Progenitor cell of endocrine pancreas (in vitro differentiated cells): ENCODE measurements at places on chromosomes 16 and 17.

- DNase-seq = peak; percentile 92
Measured at GRCh38 chr17:39621523-39622379, 5.0 kb upstream of the PPP1R1B start.

DNA sequence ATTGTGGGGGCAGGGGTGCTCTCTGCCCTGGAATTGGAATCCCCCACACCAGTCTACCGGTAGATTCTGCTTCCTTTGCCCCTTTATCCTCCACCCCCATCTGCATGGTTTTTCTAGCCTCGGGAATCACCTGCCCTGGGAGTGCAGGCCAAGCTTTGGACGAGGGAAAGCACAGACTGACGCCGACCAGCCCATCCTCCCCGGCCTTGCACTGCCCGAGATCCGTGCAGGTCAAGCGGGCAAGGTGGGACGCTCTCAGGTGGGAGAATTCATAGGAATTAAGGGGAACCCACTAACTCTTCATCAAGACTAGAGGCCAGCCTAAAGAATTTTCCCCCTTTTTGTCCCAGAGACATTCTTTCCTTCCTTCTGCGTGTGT is 9.9 kb upstream of the HOXB13 start:
- no peak for DNase-seq

GRCh38 chr17:63950940-63951907 is 19.1 kb upstream of the CD79B start:
- DNase-seq = peak; percentile 58

DNA sequence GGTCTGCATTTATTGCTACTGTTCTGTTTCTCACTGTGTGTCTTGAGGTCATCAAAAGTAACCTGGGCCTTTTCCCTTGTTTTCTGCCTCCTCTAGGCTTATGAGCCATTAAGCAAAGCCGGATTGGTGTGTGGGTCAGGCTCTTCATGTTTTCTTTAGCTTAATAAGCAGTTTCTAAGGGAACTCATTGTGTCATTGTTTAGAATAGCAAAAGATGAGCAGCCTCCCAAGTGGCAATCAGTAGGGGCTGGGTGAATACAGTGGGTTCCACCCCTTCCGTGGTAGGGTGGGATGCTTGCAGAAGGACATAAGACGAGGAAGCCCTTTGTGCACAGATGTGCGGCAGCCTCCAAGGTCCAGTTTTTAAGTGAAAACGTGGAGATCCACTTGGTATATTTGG is 34.5 kb downstream of the ABCC1 start:
- DNase-seq = no peak

DNA sequence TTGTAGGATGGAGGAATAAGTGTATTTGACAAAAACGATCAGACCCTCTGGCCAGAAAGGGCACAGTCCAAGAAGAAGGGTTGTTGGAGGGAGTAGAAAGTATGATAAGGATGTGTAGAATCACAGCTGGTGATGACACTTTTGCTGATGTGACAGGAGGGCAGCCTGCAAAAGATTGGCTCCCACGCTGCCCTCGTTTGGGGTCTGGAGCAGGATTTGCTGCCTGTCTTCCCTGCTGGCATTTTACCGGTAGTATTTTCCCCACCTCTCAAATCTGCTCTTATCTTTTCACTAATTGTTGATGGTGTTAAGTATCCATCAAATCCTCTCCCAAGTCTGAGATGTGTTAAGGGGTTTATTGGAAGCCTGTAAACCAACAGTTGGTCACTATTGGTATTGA is 208.8 kb downstream of the CCDC182 start:
- no peak for DNase-seq

- DNase-seq = no peak
Measured at GRCh38 chr16:4364196-4365013, 7.2 kb upstream of the VASN start.
